ENCODE measurements at places on chromosomes 16 and 17.

- DNase-seq, result no peak
Measured at GRCh38 chr17:20280851-20281250, 186.5 kb downstream of the LGALS9B start.

DNA sequence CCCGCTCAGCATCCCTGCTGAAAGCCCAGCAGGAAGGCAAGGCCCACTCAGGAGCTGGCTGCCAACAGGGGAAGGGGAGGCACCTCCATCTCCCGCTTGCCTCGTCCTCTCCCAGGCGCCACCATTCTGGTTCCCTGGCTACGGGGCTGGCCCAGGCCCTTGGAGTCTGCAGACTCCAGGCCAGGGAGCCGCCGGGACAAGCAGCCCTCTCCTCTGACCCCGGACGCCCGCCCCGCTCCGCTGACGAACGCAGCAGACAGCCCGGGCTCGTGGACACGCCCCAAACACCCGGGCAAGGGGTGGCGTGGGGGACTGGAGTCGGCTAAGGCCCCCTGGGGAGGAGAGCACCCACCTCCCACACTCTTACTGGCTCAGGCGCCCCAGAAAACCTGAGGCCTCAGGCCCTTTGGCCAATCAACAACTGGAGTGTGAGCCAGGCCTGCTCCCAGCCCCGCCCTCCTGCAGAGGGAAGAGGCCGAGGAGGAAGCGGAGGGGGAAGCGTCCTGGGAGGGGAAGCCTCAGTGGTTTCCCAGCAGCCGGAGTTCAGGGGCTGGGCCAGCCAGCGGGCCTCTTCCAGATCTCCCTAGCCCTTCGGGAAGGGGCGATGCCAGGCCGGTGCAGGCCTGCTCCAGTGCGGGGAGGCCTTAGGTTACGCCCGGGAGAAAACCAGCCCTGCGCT is 4.2 kb downstream of the MNT start:
- DNase-seq, result peak; percentile 87

GRCh38 chr16:22109258-22109898 is 17.0 kb downstream of the VWA3A start:
- DNase-seq, result peak; percentile 15

GRCh38 chr16:12268606-12269005 is 292.1 kb downstream of the SNX29 start:
- DNase-seq, result no peak

GRCh38 chr17:4948166-4948930 is at the start of gene PFN1:
TSS of gene PFN1 (minus strand) at chr17:4948530. CDS start at chr17:4948394, 136 bp downstream.
- DNase-seq, result peak; percentile 97

DNA sequence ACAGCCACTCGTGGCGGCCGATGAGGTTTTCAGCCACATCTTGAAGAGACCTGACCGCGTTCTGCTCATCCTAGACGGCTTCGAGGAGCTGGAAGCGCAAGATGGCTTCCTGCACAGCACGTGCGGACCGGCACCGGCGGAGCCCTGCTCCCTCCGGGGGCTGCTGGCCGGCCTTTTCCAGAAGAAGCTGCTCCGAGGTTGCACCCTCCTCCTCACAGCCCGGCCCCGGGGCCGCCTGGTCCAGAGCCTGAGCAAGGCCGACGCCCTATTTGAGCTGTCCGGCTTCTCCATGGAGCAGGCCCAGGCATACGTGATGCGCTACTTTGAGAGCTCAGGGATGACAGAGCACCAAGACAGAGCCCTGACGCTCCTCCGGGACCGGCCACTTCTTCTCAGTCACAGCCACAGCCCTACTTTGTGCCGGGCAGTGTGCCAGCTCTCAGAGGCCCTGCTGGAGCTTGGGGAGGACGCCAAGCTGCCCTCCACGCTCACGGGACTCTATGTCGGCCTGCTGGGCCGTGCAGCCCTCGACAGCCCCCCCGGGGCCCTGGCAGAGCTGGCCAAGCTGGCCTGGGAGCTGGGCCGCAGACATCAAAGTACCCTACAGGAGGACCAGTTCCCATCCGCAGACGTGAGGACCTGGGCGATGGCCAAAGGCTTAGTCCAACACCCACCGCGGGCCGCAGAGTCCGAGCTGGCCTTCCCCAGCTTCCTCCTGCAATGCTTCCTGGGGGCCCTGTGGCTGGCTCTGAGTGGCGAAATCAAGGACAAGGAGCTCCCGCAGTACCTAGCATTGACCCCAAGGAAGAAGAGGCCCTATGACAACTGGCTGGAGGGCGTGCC is 30.1 kb downstream of the CIITA start:
- DNase-seq, result no peak

All from GM12865 (cell line).